Putamen (tissue), 1 donor: ENCODE measurements at places on chromosomes 12 and 14.
A peak's percentile ranks its signal among the peaks of the same experiment; 100 is the strongest.

- DNase-seq = no peak
These were observed 7.3 kb downstream of the JAG2 start for GRCh38 chr14:105161309-105161708.

GRCh38 chr12:15693228-15693911 is 95.8 kb downstream of the EPS8 start:
- DNase-seq = no peak

- DNase-seq = no peak
These were observed 60.9 kb downstream of the SERPINA3 start for GRCh38 chr14:94673071-94673470.

GRCh38 chr14:32251530-32251929 is 48.5 kb upstream of the RNU6-8 start:
- no peak for DNase-seq

DNA sequence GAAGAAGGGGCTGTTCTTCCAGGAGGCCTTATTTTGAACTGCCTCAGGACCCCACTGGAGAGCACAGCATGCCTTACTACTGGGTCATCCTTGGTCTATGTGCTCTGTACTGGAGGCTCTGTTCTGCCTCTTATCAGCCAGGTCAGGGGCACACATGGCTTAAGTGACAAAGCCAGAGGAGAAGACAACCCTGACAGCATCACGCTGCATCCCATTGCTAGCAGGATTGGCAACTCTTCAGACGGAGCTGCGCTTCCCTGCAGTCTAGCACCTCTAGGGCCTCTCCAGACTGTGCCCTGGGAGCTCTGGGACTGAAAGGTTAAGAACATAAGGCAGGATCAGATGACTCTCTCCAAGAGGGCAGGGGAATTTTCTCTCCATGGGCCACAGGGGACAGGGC is 17.3 kb upstream of the TIGAR start:
- DNase-seq = no peak

DNA sequence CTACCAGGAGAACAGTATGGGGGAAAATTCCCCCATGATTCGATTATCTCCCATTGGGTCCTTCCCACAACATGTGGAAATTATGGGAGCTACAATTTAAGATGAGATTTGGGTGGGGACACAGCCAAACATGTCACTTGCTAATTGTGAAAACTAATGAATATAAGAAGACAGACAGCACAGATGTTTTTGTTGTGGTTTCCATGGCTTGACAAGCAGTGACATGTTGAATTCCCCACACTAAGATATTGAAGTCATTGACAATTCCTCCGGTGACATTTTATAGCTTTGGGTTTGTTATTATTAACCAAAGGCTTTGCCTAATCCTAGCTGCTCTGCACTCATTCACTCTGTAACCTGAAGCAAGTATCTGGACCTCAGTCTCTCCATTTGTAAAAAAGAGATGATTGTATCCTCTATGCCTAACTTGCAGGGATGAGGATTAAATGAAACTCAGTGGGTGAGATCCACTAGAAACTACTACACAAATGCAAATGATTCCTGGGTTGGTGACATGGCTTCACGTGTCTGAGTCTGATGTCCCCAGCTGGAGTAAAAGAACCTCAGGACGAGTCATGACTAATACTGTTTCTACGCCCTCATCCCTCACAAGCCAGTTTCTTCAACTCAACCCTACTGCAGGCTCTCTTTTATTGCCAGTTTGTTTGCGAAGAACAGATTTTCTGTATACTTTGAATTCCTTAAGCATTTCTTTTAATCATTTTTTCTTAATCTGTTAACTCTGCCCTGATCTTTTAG is 71.6 kb downstream of the ASCL1 start:
- no peak for DNase-seq

DNA sequence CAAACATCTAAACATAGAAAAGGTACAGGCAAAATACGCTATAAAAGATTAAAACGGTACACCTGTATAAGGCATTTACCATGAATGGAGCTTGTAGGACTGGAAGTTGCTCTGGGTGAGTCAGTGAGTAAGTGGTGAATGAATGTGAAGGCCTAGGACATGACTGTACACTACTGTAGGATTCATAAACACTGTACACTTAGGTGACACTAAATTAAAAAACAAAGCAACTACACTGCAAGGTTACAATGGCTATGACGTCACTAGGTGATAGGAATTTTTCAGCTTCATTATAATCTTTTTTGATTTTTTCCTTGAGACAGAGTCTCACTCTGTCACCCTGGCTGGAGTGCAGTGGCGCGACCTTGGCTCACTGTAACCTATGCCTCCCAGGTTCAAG is 269.2 kb downstream of the KSR2 start:
- no peak for DNase-seq

GRCh38 chr14:80956922-80957321 is 1.5 kb downstream of the TSHR start:
- no peak for DNase-seq

- DNase-seq = no peak
These were observed 2.8 kb downstream of the PIANP start for GRCh38 chr12:6697584-6698351.

DNA sequence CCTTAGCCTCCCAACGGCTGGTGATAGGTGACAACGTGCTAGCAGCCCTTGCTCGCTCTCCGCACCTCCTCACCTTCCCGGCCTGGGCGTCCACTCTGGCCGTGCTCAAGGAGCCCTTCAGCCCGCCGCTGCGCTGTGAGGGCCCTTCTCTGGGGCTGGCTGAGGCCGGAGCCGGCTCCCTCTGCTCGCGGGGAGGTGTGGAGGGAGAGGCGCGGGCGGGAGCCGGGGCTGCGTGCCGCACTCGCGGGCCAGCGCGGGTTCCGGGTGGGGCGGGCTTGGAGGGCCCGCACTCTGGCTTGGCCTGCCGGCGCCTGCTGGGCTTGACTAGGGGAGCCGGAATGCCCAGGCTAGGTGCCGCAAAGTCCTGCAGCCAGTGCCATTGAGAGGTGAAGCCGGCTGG is 131.1 kb downstream of the CCER1 start:
- no peak for DNase-seq

DNA sequence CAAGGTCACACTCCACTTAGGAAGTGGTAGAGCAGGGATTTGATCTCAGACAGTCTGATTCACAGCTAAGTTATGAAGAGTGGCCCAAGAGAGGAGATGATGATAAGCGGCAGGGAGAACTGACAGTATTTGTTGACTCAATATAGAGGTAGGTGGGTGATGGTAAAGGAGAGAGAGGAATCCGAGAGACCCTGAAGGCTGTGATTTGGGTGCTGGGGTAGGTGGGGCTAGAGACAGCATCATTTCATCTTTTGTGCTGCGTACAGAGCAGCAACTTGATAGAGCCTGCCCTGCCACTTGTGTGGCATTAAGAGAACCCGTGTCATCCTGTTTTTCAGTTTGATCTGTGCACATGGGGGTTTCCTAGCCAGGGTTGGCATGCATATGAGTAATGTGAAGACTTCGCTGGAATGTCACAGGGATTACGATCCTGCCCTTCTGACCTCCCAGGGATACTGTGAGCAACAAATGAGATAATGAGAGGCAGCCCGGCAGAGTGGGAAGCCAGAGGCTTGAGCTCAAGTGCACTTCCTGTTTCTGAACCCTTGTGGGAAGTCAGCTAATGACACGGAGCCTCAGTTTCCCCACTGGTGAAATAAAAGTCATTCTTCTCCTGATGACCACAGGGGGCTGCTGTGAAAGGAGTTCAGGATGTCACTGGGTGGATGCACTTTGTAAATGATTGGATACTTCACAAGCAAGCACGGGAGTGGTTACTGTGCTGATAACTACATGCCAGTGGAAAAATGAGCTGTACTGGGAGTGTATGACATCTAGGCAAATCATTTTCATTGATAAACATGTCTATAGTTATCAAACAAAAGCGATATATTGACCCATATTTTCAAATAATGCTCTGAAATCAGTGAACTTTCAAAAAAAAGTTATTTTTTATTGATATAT is 59.5 kb upstream of the IGF1 start:
- DNase-seq = no peak

GRCh38 chr14:22556021-22556989 is 32.7 kb downstream of the DAD1 start:
- no peak for DNase-seq

GRCh38 chr14:104224506-104225277 is 86.3 kb downstream of the KIF26A start:
- DNase-seq = no peak

DNA sequence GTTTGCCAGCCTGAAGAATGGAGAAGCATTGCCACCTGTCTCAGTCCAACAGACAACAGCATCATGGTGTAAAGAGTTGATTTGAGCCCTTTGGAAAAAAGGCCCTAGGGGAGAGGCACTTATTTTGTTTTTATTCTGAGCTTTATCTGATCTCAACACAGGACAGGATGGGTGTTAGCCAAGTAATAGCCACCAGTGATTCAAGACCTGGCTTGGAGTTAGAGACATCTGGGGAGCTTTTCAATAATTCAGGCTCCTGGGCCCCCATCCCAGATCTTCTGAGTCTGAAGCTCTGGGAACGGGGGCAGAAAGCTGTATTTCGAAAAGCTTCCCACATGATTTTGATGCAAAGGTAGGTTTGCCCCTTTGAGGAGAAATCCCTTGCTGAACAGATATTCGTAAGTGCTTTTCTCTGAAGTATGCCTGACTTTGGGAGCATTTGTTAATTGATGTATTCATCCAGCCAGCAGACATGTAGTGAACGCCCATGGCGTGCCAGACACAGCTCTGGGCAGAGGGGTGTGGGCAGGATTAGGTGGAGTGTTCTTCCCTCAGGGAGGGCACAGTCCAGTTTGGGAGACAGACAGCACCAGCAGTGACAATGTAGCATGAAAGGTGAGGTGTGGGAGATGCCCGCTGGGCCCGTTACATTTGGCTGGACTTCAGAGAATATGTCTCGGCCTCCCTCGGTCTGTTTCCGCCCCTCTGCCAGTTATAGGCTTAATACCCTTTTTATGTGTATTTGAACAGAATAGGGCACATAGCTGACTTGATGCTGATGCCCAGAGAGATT is 72.5 kb downstream of the TSPAN9 start:
- DNase-seq = no peak

GRCh38 chr14:44030831-44031383 is 476.2 kb downstream of the FSCB start:
- no peak for DNase-seq

- no peak for DNase-seq
These were observed 270.8 kb upstream of the BTG1 start for GRCh38 chr12:92416385-92416812.

DNA sequence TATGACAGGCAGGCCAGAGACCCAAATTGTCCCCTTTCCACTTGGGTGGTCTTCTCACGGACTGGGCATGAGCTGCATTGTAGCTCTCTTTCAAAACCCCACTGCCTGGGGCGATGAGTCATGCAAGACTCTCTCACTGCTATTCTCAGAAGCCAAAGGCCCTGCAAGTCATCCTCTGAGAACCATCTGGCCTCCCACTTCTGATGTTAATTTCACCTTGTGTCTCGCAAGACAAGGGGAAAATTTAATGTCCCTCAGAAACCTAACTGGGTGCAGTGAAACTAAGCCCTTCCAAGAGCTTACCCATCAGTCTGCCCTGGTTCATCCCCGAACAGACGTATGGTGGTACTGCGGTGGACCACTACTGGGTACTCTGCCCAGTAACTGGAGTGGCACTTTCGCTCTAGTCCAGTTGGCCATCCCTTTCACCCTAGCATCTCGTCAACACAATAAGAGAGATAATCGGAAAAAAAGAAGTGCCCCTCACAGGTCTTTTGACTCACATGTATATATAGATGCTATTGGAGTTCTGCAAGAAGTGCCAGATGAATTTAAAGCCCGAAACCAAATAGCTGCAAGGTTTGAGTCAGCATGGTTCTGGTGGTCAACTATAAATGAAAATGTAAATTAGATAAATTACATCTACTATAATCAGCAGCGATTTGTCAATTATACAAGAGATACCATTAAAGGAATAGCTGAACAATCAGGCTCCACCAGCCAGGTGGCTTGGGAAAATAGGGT is 31.3 kb upstream of the LALBA start:
- DNase-seq = no peak

GRCh38 chr12:52399756-52400155 is 6.4 kb downstream of the KRT82 start:
- DNase-seq = no peak

DNA sequence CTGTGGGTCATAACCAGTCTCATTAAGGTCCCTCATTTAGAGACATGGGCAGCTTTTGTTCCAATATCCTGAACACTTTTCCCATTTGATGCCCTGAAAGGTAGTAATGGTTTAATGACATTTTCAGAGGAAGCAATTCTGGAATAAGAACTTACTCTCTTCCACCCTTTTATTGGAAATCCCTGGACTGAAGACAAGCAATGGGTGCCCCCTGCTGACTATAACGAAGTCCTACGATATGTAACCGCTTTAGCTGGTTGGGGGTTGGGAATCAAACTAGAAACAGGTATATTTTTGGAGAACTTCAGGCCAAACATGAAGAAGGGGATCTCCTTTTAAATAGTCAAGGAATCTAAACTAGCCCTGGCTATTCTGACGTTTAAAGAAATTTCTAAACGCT is 20.5 kb downstream of the SARNP start:
- DNase-seq = peak; percentile 33

DNA sequence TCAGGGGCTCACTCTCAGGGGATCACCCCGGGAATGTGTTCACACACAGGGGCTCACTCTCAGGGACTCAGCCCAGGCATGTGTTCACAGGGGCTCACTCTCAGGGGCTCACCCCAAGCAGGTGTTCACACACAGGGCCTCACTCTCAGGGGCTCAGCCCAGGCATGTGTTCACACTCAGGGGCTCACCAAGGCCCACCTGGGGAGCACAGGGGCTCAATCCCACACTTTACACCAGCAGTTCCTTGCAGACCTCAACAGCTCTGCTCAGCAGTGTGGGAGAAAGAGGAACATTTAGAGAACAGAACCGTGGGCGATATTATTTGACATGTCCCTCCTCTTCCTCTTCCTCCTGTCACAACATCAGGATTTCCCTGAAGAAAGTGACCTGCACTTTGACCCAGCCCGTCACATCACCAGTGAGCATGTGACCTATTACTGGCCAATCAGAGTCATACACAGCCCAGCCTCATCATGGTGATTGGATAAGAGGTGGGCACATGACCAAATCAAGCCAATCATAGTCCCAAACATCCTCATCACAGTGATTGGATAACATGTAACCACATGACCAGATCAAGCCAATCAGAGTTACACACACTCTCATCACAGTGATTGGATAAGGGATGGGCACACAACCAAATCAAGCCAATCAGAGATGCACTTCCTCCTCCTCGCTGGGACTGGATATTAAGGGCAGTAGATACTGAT is 359.4 kb upstream of the SFSWAP start:
- DNase-seq = no peak

DNA sequence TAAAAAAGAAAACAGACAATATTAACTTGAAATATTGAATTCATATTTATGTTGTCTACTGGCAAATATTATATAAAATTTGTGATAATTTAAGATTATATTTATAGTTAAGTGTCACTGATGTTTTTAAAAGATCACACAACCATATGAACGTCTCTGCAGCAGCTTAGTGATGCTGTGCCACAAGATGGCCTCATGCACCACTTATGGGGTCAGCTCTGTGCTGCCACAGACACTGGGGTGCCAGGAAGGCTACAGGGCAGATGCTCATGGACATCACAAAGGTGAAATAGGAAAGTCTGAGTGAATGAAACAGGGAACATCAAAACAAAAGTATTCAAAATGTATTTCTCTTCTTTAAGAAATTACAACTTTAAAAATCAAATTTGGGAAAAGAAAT is 13.1 kb downstream of the ATXN3 start:
- DNase-seq = no peak

- DNase-seq = no peak
These were observed 11.6 kb upstream of the SYNDIG1L start for GRCh38 chr14:74437496-74438053.

- no peak for DNase-seq
These were observed 16.7 kb downstream of the SNRNP35 start for GRCh38 chr12:123474485-123475245.
